Effector CD8-positive, alpha-beta T cell (primary cell): ENCODE measurements at places on chromosomes 12 and 14.

- no peak for DNase-seq
These were observed 30.4 kb upstream of the SUPT16H start for GRCh38 chr14:21414137-21414631.

DNA sequence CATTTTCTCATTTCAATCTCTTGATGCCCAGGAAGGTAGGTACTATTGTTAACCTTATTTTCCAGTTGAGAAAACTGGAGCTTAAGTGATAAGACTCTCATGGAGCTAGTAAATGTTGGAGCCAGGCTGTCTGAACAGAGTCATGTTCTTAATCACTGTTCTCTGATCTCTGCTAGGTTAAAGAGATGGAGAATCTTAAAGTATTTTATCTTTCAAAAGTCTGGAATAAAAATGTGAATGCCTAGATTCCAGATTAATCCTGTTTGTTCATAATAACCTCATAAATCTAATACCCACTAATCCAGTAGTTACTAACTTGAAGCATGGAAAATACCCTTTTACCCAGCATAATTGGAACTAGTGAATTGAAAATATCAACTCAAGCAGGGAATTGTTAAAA is 341.0 kb upstream of the RGS6 start:
- no peak for DNase-seq

DNA sequence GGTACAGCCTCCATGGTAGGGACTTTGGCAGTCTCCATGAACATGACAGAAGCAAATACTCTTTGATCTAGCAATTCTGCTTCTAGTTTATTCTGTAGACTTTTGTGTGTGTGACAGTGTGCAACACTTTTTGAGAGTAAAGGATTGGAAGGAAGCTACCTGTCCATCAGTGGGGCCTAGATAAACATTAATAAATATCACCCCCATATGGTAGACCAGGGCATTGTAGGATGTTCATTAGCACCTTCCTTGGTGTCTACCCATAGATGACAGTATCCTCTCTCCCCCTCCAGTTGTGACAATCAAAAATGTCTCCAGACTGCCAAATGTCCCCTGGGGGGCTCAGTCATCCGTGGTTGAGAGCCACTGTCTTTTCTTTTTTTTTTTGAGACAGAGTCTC is 10.8 kb downstream of the SNRNP35 start:
- DNase-seq = no peak

DNA sequence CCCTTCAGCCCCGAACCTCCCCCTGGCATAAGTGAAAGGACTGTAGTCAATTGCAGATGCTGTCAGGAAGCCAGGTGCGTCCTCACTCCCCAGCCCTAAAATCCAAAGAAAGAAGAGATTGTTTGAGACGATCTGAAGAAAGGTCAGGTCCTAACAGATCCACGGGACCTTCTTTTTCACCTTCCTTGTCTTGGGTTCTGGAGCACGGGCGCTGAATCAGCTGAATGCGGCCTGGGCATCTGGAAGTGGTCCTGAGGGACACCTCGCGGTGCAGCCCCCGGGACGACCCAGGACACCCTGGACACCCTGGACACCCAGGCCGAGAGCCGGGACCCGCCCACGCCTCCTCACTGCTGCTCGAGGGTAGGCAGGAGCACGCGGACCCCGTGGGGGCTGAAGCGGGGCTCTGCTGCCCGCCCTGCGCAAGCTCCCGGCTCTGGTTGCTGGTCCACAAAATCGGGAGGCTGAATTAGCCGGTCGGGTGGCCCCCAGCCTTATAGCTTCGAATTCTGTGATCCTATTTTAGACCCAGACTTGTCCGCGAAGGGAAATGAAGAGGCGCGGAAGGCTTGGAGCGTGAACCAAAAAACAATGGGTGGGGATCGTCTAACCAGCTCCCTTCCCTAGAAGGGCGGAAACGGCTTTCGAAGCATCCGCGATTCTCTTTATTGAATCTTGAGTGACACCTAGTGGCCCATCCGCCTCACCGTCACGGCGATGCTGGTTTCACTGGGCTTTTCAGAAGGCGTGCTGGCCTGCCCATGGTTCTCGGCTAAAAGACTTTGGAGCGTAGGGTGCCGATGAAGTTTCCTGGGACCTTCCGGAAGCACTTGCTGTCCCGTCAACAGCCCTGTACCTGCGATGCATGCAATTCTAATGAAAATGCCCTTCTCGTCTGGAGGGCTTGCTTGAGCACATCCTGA is 46.4 kb upstream of the PLXNC1 start:
- DNase-seq = peak; percentile 73

DNA sequence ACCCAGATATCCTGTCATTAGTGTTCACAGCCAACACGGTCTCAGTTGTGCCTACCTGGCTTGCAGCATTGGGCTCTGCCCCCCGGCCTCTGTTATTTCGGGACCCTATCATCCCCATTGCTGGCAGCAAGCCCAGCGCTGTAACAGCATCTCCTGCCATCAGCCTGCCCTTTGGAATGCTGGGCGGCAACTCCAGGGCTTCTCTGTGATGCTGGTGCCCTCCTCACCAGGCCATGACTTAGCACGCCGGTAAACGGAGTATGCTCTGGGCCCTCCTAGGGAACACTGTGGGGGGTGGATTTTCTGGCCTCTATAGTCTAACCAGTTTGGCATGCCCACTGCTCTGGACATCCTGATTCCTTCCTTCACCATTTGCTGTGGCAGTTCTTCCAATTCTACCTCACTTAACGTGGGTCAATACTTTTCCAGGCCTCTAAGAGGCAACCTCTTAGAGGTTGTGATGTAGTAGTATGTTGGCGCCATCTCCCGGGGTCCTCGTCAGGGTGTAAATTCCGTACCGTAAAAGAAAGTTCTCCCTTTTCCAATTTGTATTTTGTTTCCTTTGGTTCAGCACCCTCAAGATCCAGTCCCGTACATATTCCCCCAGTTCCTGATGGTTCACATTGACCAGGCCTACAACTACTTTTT is 80.0 kb downstream of the SINHCAF start:
- no peak for DNase-seq

GRCh38 chr12:25404955-25405354 is 148.1 kb downstream of the LMNTD1 start:
- no peak for DNase-seq

GRCh38 chr12:52235822-52236361 is 2.8 kb downstream of the KRT7 start:
- DNase-seq = no peak

DNA sequence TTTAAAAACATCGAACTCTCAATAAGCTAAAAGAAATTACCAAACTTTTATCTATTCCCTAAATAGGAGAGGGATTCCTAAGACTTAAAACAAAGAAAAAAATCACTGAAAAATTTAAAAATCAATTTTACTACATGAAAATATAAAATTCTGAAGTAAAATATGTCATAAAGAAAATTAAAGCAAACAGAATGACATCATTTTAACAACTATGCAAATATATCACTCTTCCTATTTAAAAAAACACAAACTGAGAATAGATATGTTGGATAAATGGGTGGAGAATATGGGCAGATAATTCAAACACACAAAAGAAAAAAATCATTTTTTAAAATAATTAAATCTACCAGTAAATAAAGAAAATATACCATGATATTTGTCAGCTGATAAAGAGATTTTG is 510.0 kb downstream of the BCL11B start:
- no peak for DNase-seq
